ENCODE measurements at places on chromosomes 1 and 21.

DNA sequence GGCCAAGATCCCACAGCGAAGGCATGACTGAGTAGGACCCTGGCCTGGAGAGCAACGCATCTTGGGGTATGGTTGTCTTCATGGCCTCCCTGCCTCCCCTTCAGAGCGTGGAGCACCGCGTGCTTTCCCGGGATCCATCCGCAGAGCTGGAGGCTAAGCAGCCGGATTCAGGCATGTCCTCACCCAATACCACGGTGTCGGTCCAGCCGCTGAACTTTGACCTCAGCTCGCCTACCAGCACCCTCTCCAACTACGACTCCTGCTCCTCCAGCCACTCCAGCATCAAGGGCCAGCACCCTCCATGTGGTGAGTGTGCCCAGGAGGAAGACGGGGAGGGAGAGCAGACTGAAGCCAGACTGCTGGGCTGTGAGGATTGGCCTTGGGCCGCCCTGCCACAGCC lies 19.8 kb downstream of the ESPN start:
- no peak for DNase-seq

- no peak for DNase-seq
Measured at GRCh38 chr1:81183051-81183450, 617.7 kb upstream of the ADGRL2 start.

DNA sequence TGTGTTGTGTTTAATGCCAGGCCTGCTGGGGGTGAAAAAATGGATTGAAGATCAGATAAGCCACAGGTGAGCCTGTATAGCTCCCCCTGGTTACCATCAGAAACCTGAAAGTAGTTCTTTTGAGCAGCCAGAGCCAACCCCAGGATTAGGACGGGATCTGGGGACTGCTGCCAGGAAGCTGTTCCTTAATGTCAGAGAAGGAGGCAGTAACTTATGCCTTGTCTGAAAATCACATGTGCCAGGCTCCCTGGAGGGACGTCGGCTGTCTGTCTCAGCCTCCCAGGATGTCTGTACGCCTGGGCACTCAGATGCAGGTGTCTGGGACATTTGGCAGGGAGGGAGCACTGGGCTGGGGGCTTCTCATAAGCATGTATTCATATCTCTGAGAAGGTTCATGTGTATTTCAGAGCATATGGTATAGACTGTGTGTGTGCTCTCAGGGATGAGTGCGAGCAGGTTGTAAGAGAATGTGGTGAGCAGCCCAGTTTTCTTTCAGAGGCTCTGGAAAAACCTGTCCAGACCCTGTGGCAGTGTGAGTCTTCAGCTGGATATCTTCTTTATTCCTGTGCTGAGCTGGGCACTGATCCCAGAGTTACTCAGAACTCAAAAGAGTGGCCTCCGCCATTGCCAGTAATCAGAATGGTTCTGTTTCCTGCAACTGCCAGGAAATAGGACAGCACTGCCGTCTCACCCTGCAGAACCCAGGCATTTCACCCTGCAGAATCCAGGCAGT lies 2.8 kb downstream of the FAM43B start:
- no peak for DNase-seq

GRCh38 chr1:184114818-184115398 lies 63.4 kb downstream of the TSEN15 start:
- no peak for DNase-seq

DNA sequence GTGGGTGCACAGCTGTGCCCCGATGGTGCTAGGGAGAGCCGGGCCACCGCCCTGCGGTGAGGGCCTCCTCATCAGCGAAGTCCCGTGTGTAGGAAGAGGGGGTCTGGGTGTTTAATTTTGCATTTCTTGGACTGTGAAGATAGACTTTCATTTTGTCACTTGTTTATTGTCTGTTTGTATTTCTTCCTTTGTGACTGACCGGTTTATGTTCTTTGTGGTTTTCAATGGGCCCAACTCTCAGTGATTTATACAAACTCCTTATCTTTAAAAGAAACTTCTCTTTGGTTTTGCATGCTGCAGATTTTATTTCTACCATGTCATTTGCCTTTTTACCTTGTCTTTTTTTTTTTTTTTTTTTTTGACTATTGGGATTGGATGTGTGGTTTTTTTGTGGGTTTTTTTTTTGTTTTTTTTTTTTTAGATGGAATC lies 65.1 kb downstream of the COL18A1 start:
- DNase-seq, result no peak

GRCh38 chr1:158180741-158181576 lies at the start of gene CD1D:
CD1D (plus strand) TSS chr1:158180895; CDS start chr1:158181102, 207 bp downstream.
- no peak for DNase-seq

GRCh38 chr1:185112356-185112755 lies 44.4 kb downstream of the TRMT1L start:
- no peak for DNase-seq

DNA sequence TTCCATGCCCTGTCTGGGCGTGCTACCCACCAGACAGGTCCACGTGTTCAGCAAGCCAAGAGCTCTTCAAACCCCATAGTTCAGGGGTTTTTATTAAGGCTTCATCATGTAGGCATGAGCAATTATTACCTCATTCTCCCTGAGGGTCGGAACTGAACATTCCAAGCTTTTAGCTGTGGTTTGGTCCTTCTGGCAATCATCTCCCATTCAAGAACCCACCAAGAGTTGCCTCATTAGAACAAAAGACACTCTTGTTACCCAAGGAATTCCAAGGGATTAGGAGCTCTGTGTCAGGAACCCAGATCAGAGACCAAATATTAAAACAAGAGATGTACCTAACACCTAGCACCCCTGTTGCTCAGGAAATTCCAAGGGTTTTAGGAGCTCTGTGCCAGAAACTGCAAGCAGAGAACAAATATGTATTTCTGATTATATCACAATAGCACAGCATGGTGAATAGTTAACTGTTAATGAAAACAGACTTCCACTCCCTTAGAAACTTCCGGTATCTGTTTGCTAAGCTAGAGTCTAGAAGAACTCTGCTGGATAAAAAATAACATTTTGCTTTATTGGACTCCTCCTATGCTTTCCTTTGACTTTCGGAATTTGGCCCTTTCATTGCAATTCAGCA lies 201.2 kb upstream of the L1TD1 start:
- DNase-seq, result no peak

- no peak for DNase-seq
Measured at GRCh38 chr1:206579747-206580437, 32.4 kb downstream of the EIF2D start.

GRCh38 chr1:102640312-102640711 lies 468.0 kb downstream of the COL11A1 start:
- no peak for DNase-seq

DNA sequence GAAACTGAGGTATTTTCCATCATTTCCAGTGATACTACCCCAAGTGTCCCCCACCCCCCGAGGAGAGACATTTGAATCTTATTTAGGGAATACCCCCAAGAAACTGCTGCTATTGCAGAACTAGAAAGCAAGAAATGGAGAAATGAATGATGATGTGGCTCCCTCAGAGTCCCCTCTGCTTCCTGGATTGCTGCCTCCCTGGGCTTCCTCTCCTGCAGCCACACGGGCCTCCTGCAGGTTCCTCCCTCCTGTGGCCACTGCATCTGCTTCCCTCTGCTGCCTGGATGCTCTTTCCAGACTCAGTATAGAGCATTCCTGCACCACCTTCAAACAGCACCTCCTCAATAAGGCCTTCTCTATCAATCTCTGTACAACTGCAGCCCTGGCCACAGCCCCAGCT lies 69.3 kb downstream of the SLC25A24 start:
- no peak for DNase-seq

DNA sequence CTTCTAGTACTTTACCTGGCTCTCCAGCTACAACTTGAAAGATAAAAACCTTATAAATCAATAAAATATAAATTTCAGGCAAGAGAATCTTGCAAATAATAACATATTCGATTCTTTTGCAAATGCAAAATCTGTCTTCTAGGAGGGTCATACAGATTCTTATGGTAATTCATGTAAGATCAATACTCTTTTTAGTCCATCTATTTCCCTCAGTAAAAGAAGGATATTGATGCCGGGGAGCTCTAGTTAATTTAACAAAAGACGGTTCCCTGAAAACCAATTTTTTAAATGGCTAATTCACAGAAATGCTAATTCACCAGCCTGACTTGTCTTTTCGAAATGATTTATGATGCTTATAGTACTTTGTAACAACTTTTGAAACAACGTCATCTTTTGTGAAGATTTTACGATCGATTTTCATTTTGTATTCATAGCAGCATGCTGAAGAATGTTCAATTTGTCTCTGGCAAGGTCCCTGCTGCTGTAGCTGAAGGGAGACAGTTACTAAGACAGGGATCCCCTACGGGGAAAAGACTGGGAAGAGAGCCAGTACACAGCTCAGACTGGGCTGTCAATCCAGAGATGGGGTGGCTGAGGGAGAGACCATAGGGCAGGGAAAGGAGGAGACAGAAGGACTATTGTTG lies 90.6 kb upstream of the SPAG17 start:
- DNase-seq, result no peak

- DNase-seq, result no peak
Measured at GRCh38 chr1:231423648-231424047, 1.6 kb upstream of the EGLN1 start.

DNA sequence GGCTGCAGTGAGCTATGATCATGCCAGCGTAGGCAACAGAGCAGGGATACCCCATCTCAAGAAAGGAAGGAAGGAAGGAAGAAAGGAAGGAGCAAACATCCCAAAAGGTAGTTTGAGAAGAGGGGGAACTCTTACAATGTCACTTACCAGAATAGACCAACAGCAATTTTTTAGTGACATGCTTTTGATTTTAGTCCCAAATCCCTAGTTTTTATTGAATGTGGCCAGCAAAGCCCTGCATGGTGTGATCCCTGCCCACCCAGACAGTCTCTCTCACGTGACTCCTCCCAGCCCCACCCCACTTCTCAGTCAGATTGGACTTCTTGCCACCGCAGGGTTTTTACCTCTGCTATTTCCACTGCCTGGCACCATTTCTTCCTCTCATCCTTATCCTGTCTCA lies 39.8 kb upstream of the HNRNPU start:
- no peak for DNase-seq

- DNase-seq, result no peak
Measured at GRCh38 chr1:156497743-156498431, 2.7 kb downstream of the MEF2D start.

GRCh38 chr21:42193131-42193671 lies 25.7 kb upstream of the ABCG1 start:
- DNase-seq, result no peak
